ENCODE measurements at places on chromosomes 12 and 14. TPM values are rescaled to one million over a fixed set of nuclear protein-coding genes. Genes with fewer than 3 reads are reported as not detected.

The CLEC1A gene
- total RNA-seq: not detected

The ORAI1 gene
- total RNA-seq: 43.9 TPM

The BEGAIN gene
- total RNA-seq: 11.8 TPM

The LRP6 gene
- total RNA-seq: 17.8 TPM

The GLT8D2 gene
- 0.74 TPM for total RNA-seq

The PUS1 gene
- 84.1 TPM for total RNA-seq

The RECQL gene
- 77.1 TPM for total RNA-seq

The KIAA0586 gene
- total RNA-seq: 10.6 TPM

The FAM186B gene
- 0.16 TPM for total RNA-seq

The RBP5 gene
- total RNA-seq: not detected

The SAMD4A gene
- total RNA-seq: 6.4 TPM

The GLIPR1 gene
- 29.9 TPM for total RNA-seq

The KRT75 gene
- total RNA-seq: 0.19 TPM

The OR11H12 gene
- not detected for total RNA-seq

The RPGRIP1 gene
- total RNA-seq: 0.23 TPM

The PTPN6 gene
- 14.0 TPM for total RNA-seq

The PDZRN4 gene
- not detected for total RNA-seq

The INHBC gene
- not detected for total RNA-seq

The CDK17 gene
- 14.9 TPM for total RNA-seq

The RD3L gene
- not detected for total RNA-seq

The SDSL gene
- 22.0 TPM for total RNA-seq

The EPYC gene
- not detected for total RNA-seq

The ST8SIA1 gene
- not detected for total RNA-seq

The ZC2HC1C gene
- 3.0 TPM for total RNA-seq

The HOXC12 gene
- total RNA-seq: not detected

The NUP37 gene
- total RNA-seq: 77.3 TPM

The DHRS4 gene
- total RNA-seq: 42.2 TPM

The HOXC6 gene
- total RNA-seq: 5.4 TPM

The ATP2B1 gene
- 82.3 TPM for total RNA-seq

The VPS37B gene
- total RNA-seq: 32.0 TPM

The FOXN4 gene
- not detected for total RNA-seq

The TAS2R14 gene
- 0.38 TPM for total RNA-seq

The PRPF40B gene
- total RNA-seq: 6.7 TPM

The KRT85 gene
- not detected for total RNA-seq

The TGM1 gene
- 1.0 TPM for total RNA-seq

The KRT6C gene
- not detected for total RNA-seq

The SIX4 gene
- total RNA-seq: 3.3 TPM

The SERPINA9 gene
- not detected for total RNA-seq

The CACNA1C gene
- not detected for total RNA-seq

The TDRD9 gene
- total RNA-seq: not detected

The GLT1D1 gene
- total RNA-seq: not detected

The VRTN gene
- total RNA-seq: not detected

The FOXM1 gene
- 97.8 TPM for total RNA-seq

The NUP107 gene
- 71.3 TPM for total RNA-seq

The CLEC2B gene
- total RNA-seq: 1.4 TPM

The SLCO1A2 gene
- total RNA-seq: not detected

The UNC79 gene
- 0.02 TPM for total RNA-seq

The PZP gene
- not detected for total RNA-seq

The RFX4 gene
- total RNA-seq: not detected

The OR6C2 gene
- not detected for total RNA-seq

The SYNE3 gene
- total RNA-seq: 0.18 TPM

The SLC4A8 gene
- 1.0 TPM for total RNA-seq
